CMK (cell line): ENCODE measurements at places on chromosomes 12 and 14.

- no peak for DNase-seq
Observed at GRCh38 chr12:92648242-92649031, 54.4 kb upstream of the PLEKHG7 start.

GRCh38 chr12:124053851-124054250 lies 80.8 kb downstream of the ZNF664 start:
- DNase-seq = no peak

DNA sequence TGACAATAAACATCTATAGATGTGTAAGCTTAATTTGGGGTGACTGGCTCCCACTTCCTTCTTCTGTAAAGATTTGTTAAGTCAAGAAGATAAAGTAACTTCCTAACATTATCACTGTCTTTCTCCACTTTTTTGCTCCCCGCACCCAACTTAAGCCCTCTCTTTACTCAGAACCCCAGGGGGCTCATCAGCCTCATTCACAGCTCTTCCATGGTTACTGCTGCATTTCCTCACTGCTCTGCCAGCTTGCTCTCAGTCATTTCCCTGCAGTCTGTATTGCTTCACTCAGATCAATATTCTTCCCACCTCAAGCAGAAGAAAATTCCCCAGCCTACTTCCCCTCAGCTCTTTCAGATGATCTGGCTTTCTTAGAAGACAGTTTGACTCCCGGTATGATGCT lies 102.0 kb downstream of the PIK3C2G start:
- no peak for DNase-seq

DNA sequence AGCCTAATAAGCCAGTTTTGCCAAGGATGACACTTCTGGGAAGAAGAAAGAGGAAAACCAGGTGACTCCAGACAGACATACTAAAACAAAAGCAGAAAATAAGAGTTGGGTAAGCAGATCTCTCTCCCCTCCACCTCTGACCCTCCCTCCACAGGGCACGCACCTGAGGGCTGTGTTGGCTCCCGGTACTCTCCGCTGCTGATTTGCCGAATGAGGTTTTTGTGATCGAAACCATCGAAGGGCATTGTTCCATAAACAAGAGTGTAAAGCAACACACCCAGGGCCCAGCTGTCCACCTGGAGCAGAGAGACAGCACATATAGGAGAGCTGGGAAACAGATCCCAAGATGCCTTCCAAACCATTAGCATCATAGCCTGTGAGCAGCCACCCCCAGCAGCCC lies 68.1 kb downstream of the NUAK1 start:
- DNase-seq = no peak

- no peak for DNase-seq
Observed at GRCh38 chr14:56138928-56139327, 20.7 kb downstream of the PELI2 start.

GRCh38 chr12:5138845-5139244 lies 95.2 kb downstream of the KCNA5 start:
- no peak for DNase-seq

- no peak for DNase-seq
Observed at GRCh38 chr14:56659378-56659777, 79.8 kb downstream of the TMEM260 start.

DNA sequence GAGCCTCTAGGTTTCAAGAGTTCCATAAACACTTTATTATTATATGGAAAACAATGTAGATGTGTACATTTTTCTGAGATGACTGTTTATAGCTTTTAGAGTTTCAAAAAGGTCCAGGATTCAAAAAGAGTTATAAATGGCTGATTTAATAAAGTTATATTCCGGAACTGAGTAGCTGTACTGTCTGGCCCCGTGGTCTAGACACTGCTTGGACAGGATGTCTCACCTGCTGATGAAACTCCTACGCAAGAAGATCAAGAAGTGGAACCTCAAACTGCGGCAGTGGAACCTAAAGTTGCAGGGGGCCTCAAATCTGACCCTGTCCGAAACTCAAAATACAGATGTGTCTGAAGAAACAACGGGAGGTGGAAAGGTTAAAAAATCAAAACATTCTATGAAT lies 69.7 kb downstream of the DCAF5 start:
- no peak for DNase-seq

DNA sequence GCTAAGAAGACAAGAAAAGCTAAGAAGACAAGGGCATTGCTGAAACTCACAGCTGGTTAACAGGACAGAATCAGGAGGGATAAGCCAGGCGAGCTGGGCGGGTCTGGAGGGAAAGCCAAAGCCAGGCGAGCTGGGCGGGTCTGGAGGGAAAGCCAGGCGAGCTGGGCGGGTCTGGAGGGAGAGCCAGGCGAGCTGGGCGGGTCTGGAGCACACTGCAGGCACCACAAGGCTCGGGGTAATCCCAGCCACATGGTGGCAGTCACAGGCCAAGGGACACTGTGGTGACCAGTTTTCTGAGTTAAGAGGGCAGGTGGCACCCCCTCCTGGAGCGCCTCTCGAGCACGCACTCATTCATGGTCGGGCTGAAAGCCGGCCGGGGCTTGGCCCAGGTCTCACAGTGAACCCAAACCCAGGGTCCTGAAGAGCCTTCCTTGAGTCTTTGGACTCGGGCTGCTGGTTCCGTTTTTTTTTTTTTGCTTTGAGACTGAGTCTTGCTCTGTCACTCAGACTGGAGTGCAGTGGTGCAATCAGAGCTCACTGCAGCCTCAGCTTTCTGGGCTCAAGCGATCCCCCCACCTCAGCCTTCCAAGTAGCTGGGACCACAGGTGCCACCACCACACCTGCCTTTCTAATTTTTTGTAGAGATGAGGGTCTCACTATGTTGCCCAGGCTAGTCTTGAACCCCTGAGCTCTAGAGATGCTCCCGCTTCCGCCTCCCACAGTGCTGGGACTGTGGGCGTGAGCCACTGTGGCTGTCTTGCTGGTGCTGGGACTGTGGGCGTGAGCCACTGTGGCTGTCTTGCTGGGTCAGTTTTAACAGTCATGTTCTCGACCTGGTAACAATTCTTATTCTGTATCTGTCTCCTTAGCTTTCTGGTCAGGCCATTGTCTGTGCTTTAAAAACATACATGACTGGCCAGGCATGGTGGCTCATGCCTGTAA lies 40.2 kb downstream of the HSP90AA1 start:
- peak; percentile 42 for DNase-seq

DNA sequence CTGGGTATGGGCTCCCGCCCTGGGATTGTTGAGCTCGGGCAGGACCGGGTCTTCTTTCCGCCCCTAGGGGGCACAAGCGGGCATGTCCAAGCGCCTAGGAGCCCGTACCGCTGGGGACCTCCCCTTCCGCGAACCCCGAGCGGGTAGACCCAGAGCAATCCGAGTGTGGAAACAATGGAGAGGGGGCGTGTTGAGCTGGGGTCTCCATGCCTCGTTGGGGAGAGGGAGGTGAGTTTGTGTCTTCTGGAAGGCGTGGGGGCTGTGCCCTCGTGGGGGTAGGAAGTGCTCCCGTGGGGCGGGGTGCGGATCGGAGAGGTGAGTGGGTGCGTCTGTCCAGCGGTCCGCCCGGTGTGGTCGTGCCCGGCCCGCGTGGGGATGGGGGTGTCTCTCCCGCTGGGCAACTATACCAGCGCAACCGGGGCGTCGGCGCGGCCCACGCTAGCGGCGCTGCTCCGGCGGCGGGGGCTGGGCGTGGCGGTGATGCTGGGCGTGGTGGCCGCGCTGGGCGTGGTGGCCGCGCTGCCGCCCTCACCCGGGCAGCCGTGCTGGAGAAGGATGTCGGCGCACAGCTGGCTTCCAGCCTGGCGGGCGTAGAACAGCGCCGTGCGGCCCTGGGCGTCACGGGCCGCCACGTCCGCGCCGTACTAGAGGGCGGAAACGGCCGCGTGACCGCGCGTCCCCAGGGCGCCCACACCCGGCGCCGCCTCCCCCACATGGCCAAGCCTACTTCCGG lies 12.2 kb downstream of the AGAP2 start:
- no peak for DNase-seq

- DNase-seq = no peak
Observed at GRCh38 chr14:35352274-35353233, 52.0 kb downstream of the NFKBIA start.

DNA sequence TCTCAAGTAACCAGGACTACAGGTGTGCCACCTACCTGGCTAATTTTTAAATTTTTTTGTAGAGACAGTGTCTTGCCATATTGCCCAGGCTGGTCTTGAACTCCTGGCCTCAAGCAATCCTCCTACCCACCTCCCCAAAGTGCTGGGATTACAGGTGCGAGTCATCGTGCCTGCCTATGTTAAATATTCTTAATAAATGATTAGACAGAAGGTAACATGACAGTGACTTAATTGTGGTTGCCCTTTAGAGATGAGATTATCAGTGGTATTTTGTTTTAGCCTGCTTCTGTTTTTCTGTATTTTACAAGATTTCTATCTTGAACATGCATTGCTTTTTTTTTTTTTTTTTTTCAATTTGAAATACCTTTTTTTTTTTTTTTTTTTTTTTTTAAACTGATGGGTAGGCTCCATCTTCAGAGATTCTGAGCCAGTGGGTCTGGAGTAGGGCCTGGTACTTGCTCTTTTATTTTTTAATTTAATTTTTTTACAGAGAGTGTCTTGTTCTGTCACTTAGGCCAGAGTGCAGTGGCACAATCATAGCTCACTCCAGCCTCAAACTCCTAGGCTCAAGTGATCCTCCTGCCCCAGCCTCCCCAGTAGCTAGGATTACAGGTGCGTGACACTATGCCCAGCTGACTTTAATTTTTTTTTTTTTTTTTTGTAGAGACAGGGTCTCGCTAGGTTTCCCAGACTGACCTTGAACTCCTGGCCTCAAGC lies 88.4 kb downstream of the BORCS5 start:
- no peak for DNase-seq

DNA sequence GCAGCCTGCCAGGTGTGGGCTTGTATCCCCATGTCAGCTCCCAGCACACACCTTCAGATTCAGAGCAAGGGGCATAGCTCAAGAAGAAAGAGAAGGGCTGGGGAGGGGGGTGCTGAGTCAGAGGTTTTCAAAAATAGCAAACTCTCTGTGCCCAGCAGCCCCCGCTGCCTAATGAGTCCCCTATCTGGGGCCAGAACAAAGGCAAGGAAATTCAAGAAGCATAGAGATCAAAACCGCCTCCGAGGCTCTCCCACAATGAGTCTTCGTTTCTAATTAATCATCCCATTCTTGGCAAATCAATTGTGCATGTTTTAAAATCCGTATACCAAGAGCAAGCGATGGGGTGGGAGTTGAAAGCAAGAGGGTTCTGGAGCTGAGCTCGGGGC lies 19.5 kb upstream of the CMKLR1 start:
- DNase-seq = no peak

- DNase-seq = no peak
Observed at GRCh38 chr12:9367828-9368227, 159.6 kb upstream of the PZP start.

DNA sequence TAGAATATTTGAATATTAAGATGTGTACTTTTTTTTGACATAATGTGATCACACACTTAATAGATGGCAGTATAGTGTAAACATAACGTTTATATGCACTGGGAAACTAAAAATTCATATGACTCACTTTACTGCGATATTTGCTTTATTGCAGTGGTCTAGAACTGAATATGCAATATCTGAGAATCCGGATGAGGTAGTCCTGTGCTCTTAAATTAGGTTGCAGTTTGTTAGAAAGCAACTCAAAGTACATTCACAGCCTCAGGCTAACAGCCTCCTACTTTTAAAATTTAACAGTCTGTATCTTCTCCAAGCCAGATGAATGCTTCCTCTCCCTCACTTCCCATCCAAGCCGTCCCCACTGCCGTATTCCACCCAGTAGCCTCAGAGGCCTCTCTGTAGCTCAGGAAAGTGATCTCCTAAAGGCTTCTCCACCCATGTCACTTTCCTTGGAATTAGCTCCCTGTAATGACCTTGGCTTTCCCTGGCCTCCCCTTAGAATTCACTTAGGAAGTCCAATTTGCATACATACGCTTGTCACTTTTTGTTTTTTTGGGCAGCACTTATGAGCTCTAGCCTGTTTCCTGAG lies 43.7 kb downstream of the TESPA1 start:
- DNase-seq = no peak
